Activated CD4-positive, alpha-beta T cell treated with anti-CD3 and anti-CD28 coated beads for 36 hours (primary cell): ENCODE measurements at places on chromosomes 3 and 15.

DNA sequence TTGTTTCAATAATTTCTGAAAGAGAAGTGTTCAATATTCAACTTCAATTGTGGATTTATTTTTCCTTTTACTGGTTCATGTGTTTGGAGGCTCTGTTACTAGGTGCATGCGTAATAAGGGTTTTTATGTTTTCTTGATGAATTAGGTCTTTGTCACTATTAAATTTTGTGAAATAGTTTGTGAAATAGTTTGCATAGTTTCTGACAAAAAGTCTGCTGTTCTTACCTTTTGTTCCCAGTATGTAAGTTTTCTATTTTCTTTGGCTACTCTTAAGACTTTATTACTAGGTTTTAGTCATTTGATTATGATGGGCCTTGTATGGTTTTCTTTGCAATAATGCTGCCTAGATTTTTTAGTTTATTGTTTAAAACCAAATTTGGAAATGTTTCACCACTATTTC lies 38.0 kb downstream of the MEF2A start:
- peaks cover 43% of the 10 kb centered on the region for H3K36me3 ChIP-seq
- H3K27me3 ChIP-seq, result no peaks in the 10 kb centered on the region
- no peak overlapping the region for H3K27ac ChIP-seq

- H3K36me3 ChIP-seq, result peaks cover 8% of the 10 kb centered on the region
- H3K27ac ChIP-seq, result no peak overlapping the region
- peaks cover 8% of the 10 kb centered on the region for H3K4me1 ChIP-seq
- no peak for DNase-seq
- H3K27me3 ChIP-seq, result no peaks in the 10 kb centered on the region
- no peak overlapping the region for H3K4me3 ChIP-seq
These were observed 236.2 kb downstream of the SCAPER start for GRCh38 chr15:76668900-76669299.

DNA sequence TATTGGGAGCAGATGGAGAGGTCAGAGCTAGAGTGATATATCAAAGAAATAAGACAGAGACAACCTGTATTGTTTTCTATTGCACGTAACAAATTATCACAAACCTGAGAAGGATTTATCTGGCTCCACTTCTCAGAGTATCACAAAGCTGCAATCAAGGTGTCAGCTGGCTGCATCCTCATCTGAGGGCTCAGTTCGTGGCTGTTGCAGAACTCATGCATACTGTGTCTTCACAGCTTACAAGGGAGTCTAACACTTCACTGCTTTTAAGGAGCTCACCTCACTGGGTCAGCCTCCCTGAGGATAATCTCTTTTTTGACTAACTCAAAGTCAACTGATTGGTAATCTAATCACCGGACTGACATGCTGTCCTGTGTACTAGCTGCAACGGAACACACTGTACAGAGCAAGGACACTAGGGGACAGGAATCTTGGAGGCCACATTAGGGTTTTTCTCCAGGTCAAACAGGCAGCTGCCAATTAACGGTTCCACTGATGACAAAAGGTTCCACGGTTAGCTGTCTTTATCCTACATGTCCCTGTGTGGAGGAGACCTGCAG lies 1006.8 kb upstream of the SEMA6D start:
- H3K4me1 ChIP-seq, result no peaks in the 10 kb centered on the region
- no peaks in the 10 kb centered on the region for H3K27me3 ChIP-seq
- no peak overlapping the region for H3K4me3 ChIP-seq
- H3K36me3 ChIP-seq, result no peaks in the 10 kb centered on the region
- DNase-seq, result no peak
- H3K27ac ChIP-seq, result no peak overlapping the region

- H3K36me3 ChIP-seq, result no peaks in the 10 kb centered on the region
- H3K4me3 ChIP-seq, result no peak overlapping the region
- no peak overlapping the region for H3K27ac ChIP-seq
- peaks cover 20% of the 10 kb centered on the region for H3K27me3 ChIP-seq
- H3K4me1 ChIP-seq, result no peaks in the 10 kb centered on the region
These were observed 22.6 kb downstream of the CLDN18 start for GRCh38 chr3:138032567-138032966.

DNA sequence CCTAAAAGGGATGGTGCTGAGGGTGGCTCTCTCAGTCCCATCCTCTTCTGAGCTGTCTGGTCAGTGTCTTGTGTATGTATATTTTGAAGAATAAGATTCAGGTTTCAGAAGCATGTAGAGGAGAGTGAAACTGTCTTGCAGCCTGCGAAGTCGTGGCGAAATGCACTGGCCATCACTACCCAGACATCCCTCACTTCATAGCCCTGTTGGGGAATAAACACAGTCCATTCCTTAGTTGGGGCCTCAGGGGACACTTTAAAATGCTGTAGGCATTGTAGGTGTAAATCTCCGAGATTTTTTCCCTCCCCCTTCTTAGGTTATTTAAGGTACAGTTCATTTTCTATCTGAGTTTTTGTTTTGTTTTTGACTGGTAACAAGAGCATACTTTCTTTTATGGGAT lies 93.8 kb downstream of the DNASE1L3 start:
- DNase-seq, result no peak
- peaks cover 29% of the 10 kb centered on the region for H3K4me1 ChIP-seq
- peaks cover 21% of the 10 kb centered on the region for H3K36me3 ChIP-seq
- no peak overlapping the region for H3K4me3 ChIP-seq
- H3K27ac ChIP-seq, result no peak overlapping the region
- H3K27me3 ChIP-seq, result no peaks in the 10 kb centered on the region

- H3K4me1 ChIP-seq, result no peaks in the 10 kb centered on the region
- no peak overlapping the region for H3K27ac ChIP-seq
- DNase-seq, result no peak
- no peaks in the 10 kb centered on the region for H3K36me3 ChIP-seq
These were observed 355.0 kb downstream of the ERC2 start for GRCh38 chr3:56113231-56113630.

- H3K4me3 ChIP-seq, result no peak overlapping the region
- H3K36me3 ChIP-seq, result no peaks in the 10 kb centered on the region
- no peaks in the 10 kb centered on the region for H3K4me1 ChIP-seq
- peaks cover 6% of the 10 kb centered on the region for H3K27me3 ChIP-seq
- no peak overlapping the region for H3K27ac ChIP-seq
These were observed 48.9 kb downstream of the ZBBX start for GRCh38 chr3:167330993-167331785.

GRCh38 chr15:68552773-68553172 lies 26.0 kb upstream of the CORO2B start:
- no peaks in the 10 kb centered on the region for H3K36me3 ChIP-seq
- no peak overlapping the region for H3K4me3 ChIP-seq
- peaks cover 47% of the 10 kb centered on the region for H3K27me3 ChIP-seq
- no peak for DNase-seq
- H3K27ac ChIP-seq, result no peak overlapping the region

- peak; percentile 52 for DNase-seq
- no peaks in the 10 kb centered on the region for H3K27me3 ChIP-seq
- no peak overlapping the region for H3K27ac ChIP-seq
- H3K36me3 ChIP-seq, result peaks cover 15% of the 10 kb centered on the region
- H3K4me1 ChIP-seq, result no peaks in the 10 kb centered on the region
- H3K4me3 ChIP-seq, result no peak overlapping the region
These were observed 22.4 kb upstream of the CELF6 start for GRCh38 chr15:72342385-72342784.

DNA sequence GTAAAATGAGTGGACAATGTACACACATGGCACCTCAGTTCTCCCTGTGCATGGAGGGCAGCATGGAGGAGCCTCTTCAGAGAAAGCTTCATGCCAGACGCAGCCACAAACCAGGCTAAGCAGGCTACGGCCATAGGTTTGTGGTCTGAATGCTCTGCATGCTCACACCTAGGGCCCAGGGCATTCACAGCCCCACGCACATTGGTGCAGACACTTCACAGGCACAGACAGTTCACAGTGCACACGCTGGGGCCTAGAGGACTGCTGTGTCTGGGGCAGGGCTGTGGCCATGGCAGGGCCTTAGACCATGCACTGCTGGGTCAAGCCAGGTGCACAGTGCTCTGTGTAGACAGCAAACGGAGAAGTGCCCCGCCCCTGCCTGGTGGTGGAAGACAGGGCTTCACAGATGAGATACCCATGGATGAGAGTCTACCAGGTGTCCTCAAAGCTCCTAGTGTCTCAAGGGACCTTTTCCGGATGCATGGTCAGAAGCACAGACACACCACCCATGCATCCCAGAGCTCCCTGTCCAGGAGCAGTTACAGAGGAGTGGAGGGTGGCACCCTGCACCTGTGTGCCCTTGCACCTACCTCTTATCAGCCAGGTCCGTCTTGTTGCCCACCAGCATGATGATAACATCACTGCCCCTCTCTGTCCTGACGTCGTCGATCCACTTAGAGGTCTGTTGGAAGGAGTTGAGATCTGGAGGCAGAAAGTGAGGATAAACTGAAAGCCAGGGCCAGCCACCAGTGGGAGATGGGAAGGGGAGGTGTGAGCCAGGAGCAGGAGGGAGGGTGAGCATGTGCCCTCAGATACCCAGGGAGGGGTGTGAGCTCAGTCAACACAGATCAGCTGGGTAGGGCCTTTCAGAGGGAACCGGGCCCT lies 33.5 kb downstream of the SRPRB start:
- no peak overlapping the region for H3K27ac ChIP-seq
- no peak overlapping the region for H3K4me3 ChIP-seq
- no peaks in the 10 kb centered on the region for H3K36me3 ChIP-seq
- H3K4me1 ChIP-seq, result no peaks in the 10 kb centered on the region
- no peak for DNase-seq

DNA sequence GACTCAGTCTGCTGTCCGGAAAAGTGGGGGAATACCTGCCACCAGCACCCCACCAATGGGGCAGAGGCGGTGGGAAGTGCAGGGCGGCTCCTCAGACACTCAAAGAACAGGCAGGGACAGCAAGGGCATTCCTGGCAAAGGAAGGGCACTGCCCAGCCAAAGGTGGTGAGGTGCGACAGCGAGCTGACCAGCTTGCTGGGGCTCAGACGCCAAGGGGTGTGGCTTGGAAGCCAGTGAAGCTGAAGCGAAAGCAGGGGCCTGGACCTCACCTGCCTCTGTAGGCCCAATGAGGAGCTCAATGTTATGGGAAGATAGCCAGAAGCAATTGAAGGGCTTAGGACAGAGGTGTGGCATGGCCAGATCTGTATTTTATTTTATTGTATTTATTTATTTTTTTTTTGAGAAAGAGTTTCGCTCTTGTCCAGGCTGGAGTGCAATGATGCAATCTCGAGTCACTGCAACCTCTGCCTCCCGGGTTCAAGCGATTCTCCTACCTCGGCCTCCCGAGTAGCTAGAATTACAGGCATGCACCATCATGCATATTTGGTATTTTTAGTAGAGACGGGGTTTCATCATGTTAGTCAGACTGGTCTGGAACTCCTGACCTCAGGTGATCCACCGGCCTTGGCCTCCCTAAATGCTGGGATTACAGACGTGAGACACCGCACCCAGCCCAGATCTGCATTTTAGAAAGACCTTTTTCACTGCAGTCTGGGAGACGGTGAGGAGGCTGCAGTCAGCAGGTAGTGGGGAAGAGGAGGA lies 4.4 kb upstream of the LMAN1L start:
- H3K27me3 ChIP-seq, result no peaks in the 10 kb centered on the region
- no peak for DNase-seq
- H3K36me3 ChIP-seq, result peaks cover 12% of the 10 kb centered on the region
- peaks cover 21% of the 10 kb centered on the region for H3K4me1 ChIP-seq
- H3K4me3 ChIP-seq, result no peak overlapping the region

GRCh38 chr3:113954091-113954685 lies 6.4 kb downstream of the ZDHHC23 start:
- H3K4me3 ChIP-seq, result no peak overlapping the region
- no peak for DNase-seq
- peaks cover 3% of the 10 kb centered on the region for H3K27me3 ChIP-seq
- H3K4me1 ChIP-seq, result peaks cover 14% of the 10 kb centered on the region
- H3K27ac ChIP-seq, result no peak overlapping the region

- no peak for DNase-seq
- no peak overlapping the region for H3K4me3 ChIP-seq
- H3K4me1 ChIP-seq, result no peaks in the 10 kb centered on the region
- peaks cover 10% of the 10 kb centered on the region for H3K36me3 ChIP-seq
These were observed 30.0 kb downstream of the XXYLT1 start for GRCh38 chr3:195240939-195241338.
